Activated CD8-positive, alpha-beta memory T cell treated with anti-CD3 and anti-CD28 coated beads for 4 hours (primary cell): ENCODE measurements at places on chromosomes 6 and 20.

- no peak for DNase-seq
Observed at GRCh38 chr6:158999154-158999665, 792 bp downstream of the RSPH3 start.

GRCh38 chr6:92593201-92593600 lies 826.2 kb downstream of the EPHA7 start:
- DNase-seq = no peak

- DNase-seq = no peak
Observed at GRCh38 chr6:129795261-129795660, 65.9 kb downstream of the TMEM244 start.

GRCh38 chr6:44456070-44456965 lies 68.8 kb downstream of the CDC5L start:
- DNase-seq = no peak

- DNase-seq = no peak
Observed at GRCh38 chr6:16805243-16805950, 44.1 kb upstream of the ATXN1 start.

DNA sequence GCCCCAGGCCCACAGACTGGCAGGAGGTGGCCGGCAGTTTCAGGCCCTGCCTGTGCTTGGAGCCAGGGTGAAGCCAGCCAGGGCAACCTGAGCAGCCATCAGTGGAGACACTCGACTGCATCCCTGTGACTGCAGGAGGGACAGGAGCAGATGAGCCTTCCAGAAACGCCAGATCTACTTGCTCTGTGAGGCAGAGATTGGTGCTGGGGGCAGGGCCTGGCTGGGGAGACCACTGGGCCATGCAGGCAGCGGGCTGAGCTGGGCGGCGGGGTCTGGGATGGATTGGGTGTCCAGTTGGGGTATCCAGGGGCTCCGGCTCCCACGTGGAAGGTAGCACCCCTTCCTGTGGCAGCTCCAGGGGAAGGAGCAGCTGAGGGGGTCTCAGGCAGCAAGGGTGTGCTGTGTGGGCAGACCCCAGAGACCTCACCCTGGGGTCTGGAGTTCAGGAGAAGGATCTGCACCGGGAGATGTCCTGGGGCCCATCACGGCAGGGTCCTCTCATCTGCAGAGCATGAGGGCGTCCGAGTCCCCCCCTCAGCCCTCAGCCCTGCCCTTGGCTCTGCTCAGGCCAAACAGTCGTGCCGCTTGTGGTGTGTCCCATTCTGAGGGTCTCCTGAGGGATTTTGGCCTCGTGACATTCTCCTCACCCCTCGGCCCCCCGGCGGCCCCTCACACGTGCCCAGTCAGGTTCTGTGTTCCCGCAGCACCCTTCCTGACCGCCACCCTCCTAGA lies 334.9 kb downstream of the TAF4 start:
- DNase-seq = no peak

DNA sequence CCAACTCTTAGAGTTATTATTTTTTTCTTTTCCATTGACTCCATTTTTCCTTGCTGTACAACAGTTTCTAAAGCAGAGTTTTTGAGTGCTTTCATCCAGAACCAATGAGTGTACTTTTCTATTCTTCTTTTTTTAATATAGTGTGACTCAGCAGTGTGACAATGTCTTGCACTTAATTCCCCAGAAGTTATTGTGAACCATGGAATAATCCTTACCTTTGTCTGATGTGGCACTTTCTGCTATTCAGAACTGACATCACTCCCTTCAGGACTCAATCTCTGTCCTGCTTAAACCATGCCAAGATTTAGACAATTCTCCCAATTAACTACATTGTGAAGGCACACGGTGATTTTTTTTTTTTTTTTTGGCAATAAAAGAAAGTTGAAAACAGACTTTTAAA lies 41.5 kb downstream of the GRIK2 start:
- DNase-seq = no peak

DNA sequence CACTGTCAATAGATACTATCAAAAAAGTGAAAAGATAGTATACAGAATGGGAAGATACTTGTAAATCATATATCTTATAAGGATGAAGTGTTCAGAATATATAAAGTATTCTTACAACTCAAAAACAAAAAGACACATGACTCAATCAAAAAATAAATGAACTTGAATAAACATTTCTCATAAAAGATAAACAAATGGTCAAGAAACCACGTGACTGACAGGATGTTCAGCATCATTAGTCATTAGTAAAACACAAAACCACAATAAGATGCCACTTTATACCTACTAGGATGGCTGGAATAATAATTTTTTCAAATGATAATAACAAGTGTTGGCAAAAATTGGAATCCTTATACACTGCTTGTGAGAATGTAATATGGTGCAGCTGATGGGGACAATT lies 729.1 kb upstream of the HS3ST5 start:
- no peak for DNase-seq

- DNase-seq = no peak
Observed at GRCh38 chr20:2880650-2881049, 7.4 kb downstream of the PTPRA start.

- no peak for DNase-seq
Observed at GRCh38 chr6:68756454-68757375, 121.6 kb downstream of the ADGRB3 start.

DNA sequence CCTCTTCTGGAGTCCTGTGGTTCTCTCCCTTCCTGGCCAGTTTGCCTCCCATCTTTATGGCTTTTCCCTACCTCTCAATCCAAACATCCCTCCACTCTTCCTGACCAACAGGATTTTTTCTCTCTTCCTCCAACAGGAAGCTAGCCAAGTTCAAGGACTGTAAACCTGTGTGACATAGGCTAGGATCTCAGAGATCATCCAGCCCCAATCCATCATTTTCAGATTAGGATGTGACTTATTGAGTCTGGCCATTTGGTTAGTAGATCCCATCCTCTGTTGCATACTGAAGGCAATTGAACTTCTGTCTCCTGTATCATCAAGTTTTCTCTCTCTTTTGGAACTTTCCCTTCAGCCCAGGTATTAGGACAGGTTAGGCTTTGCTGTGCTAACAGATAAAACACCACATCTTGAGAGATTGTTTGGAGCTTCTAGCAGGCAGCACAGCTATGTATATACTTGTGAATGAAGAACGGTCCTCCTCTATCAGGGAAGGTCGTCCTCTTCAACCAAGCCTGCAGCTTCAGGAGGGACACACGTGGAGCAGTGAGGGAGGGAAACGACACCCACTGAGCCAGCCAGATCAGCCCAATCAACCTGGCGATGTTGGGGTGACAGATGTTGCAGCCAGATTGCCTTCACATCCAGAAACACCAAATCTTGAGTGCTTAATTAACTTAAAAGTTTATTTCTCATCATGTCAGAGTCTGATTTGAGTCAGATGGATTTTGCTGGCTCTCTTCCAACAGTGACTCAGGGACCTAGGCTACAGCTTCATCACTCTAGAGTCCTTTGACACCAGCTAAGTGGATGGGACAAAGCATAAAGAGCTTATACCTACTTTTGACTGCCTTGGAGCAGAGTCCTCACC lies 106.8 kb downstream of the GJA10 start:
- no peak for DNase-seq

DNA sequence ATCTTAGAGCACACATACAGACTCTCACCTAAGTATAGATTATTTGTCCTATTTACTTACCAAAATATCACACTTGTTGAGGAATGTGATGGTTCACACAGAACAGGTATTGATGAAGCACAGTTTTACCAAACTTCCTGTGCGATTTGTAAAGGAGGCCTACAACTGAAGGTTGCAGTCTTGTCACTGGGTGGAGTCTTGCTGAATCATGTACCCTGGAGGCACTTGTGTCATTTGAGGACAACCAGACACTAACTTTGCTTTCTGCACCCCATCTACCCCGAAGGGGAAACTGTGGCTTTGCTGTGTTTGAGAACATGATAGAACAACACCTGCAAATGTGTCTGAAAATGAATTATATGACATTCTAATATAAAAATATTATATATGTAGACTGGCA lies 32.4 kb upstream of the HINT3 start:
- no peak for DNase-seq

DNA sequence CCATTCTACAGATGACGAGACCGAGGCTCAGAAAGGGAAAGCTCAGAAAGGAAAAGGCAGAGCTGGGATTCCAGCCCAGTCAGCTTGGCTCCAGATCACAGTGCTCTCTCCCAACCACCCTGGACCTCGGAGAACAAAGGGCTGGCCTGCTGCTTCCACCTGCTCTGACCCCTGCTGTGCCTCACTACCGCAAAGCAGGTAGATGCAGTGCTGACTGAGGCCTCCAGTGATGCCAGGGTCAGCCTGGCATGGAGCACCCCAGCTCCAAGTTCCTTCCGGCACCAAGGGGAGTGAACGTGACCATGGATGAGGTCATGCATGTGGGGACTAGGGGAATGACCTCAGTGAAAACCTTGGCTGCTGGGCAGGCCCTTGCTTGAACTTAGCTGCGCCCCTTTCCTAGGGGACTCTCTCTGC lies 20.7 kb upstream of the TLDC2 start:
- no peak for DNase-seq

DNA sequence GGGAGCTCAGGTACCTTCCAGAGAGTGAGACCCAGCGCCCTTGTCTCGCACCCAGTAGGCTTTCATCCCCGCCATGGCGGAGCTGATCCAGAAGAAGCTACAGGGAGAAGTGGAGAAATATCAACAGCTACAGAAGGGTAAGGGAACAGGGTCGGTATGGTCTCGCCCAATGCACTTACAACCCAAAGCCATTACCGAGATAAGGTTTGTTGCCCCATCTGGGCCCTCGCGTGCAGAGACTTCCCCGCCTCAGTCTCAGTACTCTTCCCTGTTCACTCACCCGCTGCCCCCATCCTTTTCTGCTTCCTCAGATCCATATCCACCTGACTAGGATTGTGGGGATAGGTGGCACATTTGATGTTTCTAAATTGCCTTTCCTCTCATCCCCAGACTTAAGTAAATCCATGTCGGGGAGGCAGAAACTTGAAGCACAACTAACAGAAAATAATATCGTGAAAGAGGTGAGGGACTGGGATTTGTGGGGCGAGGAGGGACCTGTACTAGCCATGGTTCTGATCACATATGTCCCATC lies 449 bp downstream of the PFDN6 start:
- no peak for DNase-seq

GRCh38 chr20:23653400-23653938 lies 15.7 kb upstream of the CST3 start:
- no peak for DNase-seq

- DNase-seq = no peak
Observed at GRCh38 chr20:2693286-2694007, 867 bp downstream of the EBF4 start.

GRCh38 chr6:128290221-128290620 lies 230.2 kb downstream of the PTPRK start:
- no peak for DNase-seq

DNA sequence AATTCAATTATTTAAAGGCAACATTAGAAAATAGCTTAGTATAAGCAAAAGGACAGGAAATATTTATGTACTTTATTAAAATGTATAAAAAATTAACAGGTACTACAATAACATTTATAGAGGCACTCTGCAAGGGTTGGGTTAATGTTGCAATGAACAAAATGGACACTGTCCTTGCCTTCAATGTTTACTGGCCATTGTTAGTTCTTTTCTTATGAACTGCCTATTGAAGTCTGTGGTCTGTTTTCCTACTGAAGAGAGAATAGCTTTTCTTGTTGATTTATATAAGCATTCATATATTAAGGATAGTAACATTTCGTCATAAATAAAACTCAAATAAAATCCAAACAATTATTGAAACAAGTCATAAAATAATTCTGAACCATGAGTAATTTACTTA lies 135.3 kb upstream of the BEND6 start:
- DNase-seq = no peak

DNA sequence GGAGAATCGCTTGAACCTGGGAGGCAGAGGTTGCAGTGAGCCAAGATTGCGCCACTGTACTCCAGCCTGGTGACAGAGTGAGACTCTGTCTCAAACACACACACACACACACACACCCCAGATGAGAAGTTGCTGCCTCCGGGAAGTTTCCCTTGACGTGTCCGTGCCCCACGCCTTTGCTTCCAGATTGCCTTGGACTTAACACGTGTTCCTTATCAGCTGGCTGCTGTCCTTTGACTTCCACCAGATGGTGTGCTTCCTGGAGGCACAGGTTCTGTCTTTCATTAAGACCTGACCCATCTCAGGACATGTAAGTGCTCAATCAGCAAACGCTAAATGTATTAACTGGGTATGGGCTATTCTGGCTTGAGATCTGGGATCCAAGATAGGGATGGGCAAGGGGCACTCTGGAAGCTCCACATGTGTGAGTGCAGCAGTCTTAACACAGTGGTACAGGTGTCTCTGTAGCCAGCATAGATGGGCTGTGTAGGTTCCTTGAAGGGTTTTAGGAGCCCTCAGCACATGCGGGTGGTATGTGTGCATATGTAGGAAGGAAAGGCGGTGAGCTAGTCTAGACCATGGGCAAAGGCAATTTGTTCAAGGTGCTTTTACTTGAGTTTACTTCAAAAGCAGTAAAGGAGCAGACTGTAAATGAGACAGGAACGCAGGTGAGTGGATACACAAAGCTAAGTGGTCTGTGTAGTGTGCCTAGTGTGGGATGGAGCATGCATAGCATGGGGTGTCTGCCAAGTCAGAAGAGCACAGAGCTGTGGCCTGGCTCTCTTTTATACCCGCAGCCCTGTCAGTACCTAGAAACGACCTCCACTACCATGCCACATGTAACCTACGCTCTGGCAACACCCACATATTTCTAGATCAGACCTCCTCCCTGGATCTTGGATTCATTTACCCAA lies 11.6 kb downstream of the PIGT start:
- no peak for DNase-seq

- no peak for DNase-seq
Observed at GRCh38 chr20:52012079-52012478, 179.5 kb downstream of the ZFP64 start.

DNA sequence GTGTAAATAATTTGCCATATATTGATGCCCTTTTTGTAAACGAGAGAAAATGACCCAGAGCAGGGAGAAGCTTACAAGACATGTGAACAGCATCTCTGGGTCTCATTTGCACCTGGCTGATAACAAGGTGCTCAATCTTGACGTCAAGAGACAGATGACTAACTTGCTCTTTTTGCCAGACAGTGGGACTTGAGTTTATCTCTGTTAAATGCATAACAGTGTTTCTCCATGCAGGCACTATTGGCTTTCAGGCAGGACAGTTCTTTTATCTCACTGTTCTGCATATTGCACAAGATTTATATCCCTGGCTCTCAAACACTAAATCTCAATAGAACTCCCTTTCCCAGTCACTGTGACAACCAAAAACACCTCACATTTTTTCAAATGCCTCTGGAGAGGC lies 56.4 kb downstream of the RFX6 start:
- no peak for DNase-seq

- DNase-seq = no peak
Observed at GRCh38 chr6:2542858-2543218, 207.9 kb downstream of the MYLK4 start.
